NK-92 treated with Interleukin-12 subunit alpha and Interleukin-12 subunit beta, amount 100 ng/mL, for 24 hours (cell line): ENCODE measurements at places on chromosomes 2 and 18.

DNA sequence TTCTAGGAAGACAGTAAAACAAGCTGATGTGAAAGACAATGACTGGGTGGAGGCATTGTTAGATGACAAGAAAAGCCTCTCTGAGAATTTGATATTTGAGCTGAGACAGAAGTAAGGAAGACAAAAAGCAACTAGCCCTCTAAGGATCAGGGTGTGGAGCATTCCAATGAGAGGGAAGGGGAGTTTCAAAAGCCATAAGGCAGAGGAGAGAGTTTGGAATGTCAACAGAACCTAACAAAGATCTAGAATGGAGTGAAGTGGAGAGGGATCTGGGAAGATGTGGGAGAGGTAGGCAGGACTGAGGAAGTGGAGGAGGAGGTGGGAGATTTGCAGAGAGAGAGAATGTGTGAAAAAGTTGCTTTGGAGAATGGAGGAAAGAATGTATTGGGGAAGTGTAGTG lies 17.3 kb upstream of the ASXL2 start:
- no peak for DNase-seq

- no peak for DNase-seq
These were observed 58.2 kb downstream of the BCL2L11 start for GRCh38 chr2:111178730-111179405.

DNA sequence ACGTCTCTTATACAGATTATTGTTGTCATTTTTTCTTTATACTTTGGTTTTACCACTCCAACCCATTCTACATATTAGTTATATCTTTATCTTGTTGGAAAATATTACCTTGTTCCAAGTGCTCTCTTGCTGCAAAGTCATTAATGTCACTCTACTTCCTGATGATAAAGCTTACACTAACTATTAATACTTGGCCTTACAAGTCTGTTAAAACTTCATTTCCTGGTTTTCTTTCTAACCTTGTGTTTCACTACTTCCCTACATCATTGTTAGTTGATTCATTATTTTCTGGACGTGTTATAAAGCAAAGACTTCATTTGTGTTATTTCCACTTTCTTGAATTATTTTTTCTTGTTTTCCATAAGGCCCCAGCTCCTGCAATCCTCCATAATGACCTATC lies 382.6 kb upstream of the CDH20 start:
- no peak for DNase-seq

DNA sequence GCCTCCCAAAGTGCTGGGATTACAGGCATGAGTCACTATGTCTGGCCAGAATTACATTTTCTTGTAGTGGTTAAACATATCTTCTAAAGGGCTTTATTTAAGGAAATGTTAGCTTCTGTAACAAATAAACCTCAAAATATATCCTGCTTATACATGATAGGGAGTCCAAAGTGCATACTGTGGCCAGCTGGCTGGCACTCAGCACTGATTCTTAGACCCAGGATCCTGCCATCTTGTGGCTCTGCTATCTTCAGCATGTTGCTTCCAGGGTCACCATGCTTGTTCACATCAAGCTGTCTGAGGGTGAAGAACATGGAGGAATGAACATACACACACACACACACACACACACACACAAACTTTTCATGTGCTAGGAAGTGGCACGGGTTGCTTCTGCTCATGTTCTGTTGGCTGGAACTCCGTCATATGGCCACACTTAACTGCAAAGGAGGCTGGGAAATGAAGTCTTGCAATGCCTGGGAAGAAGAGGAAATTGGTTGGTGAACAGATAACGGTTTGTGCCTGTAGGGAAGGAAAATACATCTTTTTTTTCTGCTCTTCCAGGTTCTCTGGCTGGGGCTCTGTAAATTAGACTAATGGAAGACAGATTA lies 40.0 kb downstream of the NPPC start:
- DNase-seq: no peak

GRCh38 chr18:57624988-57625387 lies 3.4 kb upstream of the NARS1 start:
- DNase-seq: no peak
